PC-3 (cell line): ENCODE measurements at places on chromosomes 4 and X.
A peak's percentile ranks its signal among the peaks of the same experiment; 100 is the strongest.

GRCh38 chr4:133208694-133209285, 59.7 kb downstream of the PCDH10 start:
- DNase-seq = no peak

DNA sequence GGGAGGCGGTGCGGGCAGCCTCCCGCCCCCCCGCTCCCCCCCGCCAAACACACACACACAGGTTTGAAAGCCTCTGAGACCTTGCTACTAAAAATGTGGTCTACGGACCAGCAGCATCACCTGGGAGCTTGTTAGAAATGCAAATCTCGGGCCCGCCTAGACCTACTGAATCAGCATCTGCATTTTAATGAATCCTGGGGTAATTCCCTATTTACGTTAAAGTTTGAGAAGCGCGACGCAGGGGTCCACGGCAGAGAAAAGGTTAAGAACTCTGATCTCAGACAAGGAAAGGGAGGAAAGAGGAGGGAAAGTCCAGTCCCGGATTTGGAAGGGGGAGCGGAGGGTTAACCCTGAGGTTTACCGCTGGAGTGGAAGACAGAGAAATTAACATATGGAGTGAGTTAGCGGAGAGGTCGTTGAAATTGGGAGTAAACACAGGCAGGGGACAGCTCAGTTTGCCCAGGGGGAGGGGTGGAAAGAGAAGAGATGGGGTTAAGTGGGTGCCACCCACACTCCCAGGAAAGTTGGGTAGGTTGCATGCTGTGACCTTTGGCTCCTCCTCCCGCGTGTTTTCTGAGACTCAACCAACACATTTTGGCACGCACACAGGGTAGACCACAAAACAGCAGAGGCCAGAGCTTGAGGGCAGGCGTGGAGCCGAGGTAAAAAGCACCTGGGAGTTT, 483.6 kb downstream of the BCOR start:
- DNase-seq = no peak

GRCh38 chrX:16910376-16910775, 36.1 kb upstream of the REPS2 start:
- no peak for DNase-seq

- no peak for DNase-seq
Measured at GRCh38 chr4:184729946-184730345, 4.0 kb downstream of the CENPU start.

- no peak for DNase-seq
Measured at GRCh38 chr4:37609626-37610025, 76.5 kb downstream of the RELL1 start.

- DNase-seq = no peak
Measured at GRCh38 chr4:99841129-99841528, 24.5 kb downstream of the DAPP1 start.

DNA sequence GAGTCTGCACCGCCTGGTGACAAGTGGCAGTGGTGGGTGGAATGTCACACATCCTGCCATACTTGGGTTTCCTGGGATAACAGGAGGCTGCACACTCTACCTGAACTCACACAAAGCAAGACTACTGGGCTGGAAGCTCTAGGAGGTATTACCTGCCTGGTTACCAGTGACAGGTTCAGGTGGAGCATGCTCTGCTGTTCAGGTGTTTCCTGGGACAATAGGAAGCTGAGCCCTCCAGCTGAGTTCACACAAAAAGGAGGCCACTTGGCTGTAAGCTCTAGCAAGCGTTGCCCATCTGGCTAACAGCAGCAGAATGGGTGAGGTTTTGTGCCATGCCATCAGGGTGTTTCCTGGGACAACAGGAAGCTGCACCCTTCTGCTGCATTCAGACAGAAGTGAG, 17.4 kb upstream of the UGT2B7 start:
- no peak for DNase-seq

- DNase-seq = no peak
Measured at GRCh38 chr4:147163311-147163710, 217.6 kb upstream of the TTC29 start.

DNA sequence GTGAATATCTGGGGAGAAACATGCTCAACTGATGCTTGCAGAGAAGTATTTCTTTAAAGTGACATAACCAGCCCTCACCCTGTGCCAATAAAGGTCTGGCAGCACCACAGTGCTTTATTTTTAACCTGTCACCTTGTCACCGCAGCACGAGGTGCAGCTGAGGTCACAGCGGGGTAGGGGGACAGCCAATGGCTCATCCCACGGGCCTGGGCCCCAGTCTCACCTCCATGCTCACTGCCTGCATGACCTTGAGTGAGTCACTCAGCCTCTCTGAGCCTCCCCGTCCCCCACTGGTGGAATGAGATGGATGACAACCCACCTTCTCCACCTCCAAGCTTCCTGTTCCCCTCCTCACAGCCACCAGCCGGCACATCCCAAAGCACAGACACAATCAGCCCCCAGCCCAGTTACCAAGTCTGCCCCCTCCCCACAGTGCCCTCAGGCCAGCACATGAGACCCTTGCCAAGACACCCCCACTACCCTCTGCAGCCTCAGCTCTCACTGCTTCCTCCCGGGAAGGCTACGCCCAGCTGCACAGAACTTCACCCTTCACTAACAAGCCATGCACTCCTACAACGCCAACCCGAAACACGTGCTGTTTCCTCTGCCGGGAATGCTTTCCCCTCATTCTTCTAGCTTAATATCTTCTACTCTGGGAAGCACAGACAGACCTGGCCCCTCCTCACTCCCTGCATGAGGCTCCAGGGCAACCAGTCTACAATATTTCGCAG, 24.9 kb upstream of the MAN2B2 start:
- no peak for DNase-seq

- no peak for DNase-seq
Measured at GRCh38 chr4:25128671-25129070, 31.6 kb downstream of the SEPSECS start.

DNA sequence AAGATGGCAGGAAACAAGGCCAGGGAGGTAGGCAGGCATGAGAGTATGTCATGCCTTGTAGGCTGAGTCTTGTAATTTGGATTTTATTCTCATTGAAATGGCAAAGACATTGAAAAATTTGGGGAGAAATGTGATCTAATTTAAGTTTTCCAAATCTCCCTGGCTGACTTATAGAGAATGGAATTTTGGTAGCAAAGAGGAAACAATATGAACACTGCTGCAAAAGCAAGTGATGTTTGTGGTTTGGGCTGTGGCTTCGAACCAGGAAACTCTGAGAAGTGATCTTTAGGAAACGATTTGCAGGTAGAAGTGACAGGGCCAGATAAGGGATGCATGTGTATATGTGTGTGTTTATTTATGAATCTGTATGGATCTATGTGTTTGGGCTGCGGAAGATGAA, 35.6 kb downstream of the ARSJ start:
- peak; percentile 31 for DNase-seq

GRCh38 chr4:57575426-57575825, 465.2 kb upstream of the IGFBP7 start:
- no peak for DNase-seq

- DNase-seq = no peak
Measured at GRCh38 chr4:155495572-155496293, 119.0 kb upstream of the MAP9 start.

DNA sequence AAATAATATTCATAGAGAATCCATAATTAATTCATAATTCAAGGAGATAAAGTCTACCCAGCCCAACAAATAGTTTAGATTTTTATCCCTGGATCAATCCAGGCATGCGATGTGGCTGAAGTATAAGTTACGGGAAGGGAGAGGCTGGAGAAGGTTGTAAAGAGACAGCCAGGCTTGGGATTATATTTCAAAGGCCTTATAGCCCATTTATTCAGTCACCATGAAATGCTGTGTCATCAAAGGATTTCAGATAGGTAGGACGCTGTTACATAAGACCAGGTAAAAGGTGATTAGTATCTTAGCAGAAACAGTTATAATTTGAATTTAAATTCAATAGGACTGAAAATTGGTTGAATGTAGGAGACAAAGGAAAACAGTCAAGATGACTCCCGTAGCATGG, 73.0 kb upstream of the NFKB1 start:
- DNase-seq = no peak

- DNase-seq = no peak
Measured at GRCh38 chrX:46034868-46035267, 510.4 kb downstream of the ZNF674 start.

GRCh38 chr4:100306018-100306417, 115.8 kb upstream of the DDIT4L start:
- peak; percentile 2 for DNase-seq
